GM23338 (cell line): ENCODE measurements at places on chromosomes 2 and 18.

GRCh38 chr18:76323891-76324290 is 171.2 kb downstream of the ZNF516 start:
- DNase-seq = no peak

DNA sequence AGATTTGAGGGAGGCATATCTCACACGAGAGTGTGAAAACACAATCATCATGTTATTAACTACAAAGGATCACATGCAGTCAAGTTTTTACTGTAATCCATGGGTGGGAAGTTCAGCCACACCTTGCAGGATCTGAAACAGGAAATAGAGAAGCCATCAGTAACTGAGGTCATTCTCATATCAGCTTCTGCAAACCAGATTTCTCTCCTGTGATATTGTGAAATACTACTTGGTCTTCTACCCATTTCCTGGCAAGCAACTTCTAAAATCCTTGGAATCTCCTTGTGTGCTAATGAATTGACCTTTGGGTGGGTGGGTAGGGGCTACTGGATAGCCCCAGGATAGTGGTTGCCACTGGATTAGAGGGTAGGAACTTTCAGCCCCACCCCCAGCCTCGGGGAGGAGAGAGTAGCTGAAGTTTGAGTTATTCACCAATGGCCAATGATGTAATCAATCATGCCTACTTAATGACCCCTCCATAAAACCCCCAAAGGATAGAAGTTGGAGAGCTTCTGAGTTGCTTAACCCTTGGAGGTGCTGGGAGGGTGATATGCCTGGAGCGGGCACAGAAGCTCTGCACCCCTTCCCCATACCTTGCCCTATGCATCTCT is 25.6 kb upstream of the TGIF1 start:
- DNase-seq = no peak

GRCh38 chr2:196758474-196759377 is 40.8 kb downstream of the GTF3C3 start:
- DNase-seq = no peak

- DNase-seq = no peak
Measured at GRCh38 chr2:239086325-239087020, 238.6 kb downstream of the TWIST2 start.

- peak; percentile 34 for DNase-seq
Measured at GRCh38 chr2:61326423-61326822, 144.5 kb downstream of the USP34 start.

DNA sequence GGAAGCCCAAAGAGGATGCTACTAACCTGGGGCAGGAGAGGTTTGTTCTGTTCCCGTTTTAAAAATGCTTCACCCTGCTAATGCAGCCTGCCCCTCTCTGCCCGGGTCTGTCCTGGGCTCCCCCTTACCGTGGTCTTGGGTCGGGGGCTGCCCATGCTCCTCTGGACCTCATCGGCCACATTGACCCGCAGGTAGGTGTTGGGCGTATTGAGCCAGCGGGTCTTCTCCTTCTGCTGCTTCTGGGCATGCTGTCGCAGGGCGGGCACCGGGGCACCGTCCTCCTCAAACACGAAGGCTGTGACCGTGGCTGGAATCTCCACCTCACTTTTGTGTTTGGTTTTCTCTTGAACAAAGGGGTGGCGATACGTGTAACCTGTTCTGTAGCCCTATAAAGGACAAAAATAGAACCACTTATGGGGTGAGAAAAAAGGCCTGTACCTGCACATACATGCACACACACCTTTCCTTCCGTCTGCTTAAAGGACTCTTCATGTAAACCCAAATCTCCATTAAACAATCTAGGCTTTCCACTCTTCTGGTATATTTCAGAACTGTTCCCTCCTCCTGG is 89.3 kb downstream of the ADD2 start:
- DNase-seq = no peak

GRCh38 chr2:218888341-218888740 is 7.7 kb downstream of the WNT10A start:
- DNase-seq = no peak

- DNase-seq = no peak
Measured at GRCh38 chr2:141728886-141729285, 401.9 kb downstream of the LRP1B start.

GRCh38 chr2:43419876-43420275 is 176.0 kb downstream of the THADA start:
- no peak for DNase-seq

DNA sequence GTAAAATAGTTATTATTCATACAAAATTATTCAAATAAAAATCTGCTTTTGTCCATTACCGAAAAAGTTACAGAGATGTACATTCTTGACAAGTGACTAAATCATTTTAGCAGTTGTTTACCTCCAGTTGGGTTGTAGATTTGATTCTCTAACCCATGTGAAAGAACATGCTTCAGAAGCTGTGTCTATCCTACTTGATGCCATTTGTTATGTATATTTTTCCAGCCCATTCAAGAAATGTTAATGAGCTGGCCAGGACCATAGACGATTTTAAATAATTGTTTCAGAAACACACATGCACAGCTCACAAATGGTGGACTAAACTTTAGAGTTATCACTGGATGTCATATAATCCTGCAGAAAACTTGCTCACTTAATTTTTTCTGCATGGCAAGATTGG is 391.1 kb upstream of the REG3G start:
- no peak for DNase-seq

DNA sequence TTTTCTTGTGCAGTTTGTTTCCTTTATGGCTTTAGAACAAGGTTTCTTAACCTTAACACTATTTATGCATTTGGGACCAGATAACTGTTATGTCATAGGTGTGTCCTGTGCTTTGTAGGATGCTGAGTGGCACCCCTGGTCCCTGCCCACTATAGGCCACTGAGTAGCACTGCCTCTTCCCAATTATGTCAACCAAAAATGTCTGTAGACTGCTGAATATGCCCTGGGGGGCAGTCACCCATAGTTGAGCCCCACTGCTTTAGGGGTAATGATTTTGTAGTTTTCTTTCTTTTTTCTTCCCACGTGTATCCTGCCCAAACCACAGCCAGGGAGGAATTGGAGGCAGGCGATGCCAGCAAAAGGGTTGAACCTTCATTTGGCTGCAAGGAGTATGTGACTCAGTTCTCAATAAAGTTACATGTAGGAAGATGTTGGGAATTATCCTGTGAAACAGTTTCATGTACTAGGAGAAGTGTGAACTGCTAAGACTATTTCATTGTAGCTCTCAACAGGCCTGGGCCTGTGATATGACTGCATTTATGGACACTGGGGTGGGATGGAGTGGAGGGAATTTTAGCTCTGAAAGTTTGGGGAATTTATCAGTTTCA is 65.7 kb downstream of the FMNL2 start:
- DNase-seq = no peak

- no peak for DNase-seq
Measured at GRCh38 chr2:132562245-132562644, 107.8 kb downstream of the LYPD1 start.

GRCh38 chr2:10951558-10952414 is 40.1 kb downstream of the KCNF1 start:
- no peak for DNase-seq

DNA sequence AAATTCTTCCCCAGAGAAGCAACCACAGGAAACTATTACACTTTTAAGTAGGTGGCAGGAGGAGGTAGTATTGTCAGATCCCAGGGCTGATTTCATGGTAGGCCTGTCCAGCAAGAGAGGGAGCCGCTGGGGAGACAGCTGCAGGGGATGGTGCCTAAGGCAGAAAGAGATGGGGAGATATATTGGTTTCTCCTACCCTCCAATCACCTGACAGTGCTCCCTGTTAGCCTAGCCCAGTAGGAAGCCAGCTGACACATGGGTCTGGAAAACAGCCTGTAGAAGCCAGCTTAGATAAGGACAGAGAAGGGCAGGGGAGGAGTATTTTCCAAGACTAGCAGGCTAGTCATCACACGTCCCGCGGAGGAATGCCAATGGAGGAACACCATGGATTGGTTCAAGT is 8.2 kb upstream of the SPOPL start:
- DNase-seq = no peak

GRCh38 chr2:143262389-143262788 is 133.2 kb downstream of the ARHGAP15 start:
- DNase-seq = no peak

DNA sequence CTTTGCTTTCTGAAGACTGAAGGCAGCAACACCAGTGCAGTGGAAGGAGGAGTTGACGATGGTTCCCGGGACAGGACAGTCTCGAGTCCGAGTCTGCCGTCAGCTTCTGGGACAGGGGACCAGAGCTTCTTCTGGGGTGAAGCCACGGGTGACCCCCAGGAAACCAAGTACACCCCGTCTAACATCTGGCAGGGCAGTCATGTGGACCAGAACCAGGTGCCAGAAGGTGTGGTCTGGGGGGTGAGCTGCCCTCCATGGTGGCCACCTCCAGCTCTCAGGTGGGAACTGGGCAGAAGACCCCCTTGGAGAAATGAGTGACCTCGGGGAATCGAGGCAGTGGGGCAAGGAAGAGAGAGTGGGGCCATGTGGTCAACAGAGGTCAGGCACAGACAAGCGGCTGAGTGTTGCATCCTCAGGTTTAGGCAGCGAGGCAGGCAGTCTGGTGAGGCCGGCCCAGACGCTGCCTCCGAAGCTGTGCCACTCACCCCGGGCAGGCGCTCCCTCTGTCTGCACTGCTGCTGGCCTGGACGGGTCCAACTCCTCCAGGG is 204.3 kb downstream of the HDAC4 start:
- DNase-seq = no peak

DNA sequence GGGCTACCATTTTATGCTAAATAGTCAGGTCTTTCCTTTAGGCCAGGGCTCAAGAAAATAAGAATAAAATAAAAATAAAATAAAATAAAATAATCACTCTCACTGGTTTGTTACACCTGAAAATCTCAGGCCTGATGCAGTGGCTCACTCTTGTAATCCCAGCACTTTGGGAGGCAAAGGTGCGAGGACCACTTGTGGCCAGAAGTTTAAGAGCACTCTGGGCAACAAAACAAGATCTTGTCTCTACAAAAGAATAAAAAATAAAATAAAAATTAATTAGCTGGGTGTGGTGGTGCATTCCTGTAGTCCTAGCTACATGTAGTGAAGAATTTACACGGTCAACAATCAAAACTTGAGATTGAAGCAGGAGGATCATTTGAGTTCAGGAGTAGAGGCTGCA is 159.4 kb downstream of the NRXN1 start:
- DNase-seq = peak; percentile 55

DNA sequence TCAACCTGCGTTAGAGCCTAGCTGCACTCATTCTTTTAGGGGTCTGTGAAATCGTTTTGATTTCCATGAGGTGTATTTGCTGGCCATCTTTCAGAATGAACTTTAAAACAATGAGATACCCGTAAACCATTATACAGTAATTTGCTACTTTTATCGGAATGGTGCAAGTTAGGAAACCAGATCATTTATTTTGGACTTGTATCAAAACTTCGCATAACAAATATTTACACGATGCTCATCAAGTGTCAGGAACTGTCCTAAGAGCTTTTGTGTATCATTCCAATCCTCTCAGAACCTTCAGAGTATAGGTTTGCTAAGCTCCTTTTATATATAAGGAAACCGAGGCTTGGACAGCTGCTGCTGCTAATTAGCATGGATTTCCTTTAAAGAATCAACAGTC is 22.4 kb upstream of the SLC1A4 start:
- no peak for DNase-seq

GRCh38 chr2:84832772-84833461 is 48.0 kb downstream of the TRABD2A start:
- DNase-seq = peak; percentile 21
